ENCODE measurements at places on chromosomes 6 and 20.

GRCh38 chr6:128098000-128098581, 197.2 kb upstream of the THEMIS start:
- peak; percentile 5 for DNase-seq

- DNase-seq, result no peak
These were observed 21.6 kb upstream of the FBXO9 start for GRCh38 chr6:53043581-53043980.

- DNase-seq, result no peak
These were observed 648.8 kb upstream of the AGPAT4 start for GRCh38 chr6:161922631-161923119.

- DNase-seq, result no peak
These were observed 1.6 kb downstream of the TBC1D20 start for GRCh38 chr20:460707-461106.

- DNase-seq, result no peak
These were observed 223.0 kb downstream of the QKI start for GRCh38 chr6:163637524-163637923.

DNA sequence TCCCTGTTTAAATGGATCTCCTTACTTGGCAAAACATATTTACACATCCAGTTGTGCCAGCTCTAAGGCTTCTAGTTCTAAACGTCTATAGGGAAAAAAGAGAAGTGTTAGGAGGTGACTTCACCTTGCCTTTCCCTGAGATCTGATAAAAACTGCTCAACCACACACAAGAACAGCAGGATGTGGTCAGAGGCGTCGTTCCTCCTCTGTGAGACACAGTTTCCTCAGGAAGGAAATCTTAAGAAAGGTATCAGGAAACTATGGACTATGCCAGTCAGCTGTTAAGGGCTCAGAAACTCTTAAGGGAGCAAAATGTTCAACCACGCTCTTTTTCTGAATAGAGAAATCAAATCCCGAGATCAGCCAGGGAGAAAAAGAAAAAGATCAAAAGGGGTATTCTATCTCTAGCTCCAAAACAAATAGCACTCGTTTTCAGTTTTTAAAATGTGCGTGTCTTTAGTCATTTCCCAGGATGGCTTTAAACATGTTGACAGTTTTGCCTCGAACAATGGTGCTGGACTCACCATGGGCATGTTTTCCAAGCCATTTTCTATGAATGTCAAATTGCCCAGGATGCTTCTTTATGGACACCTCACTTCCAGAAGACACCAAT, 154.5 kb downstream of the HACE1 start:
- DNase-seq, result peak; percentile 34

DNA sequence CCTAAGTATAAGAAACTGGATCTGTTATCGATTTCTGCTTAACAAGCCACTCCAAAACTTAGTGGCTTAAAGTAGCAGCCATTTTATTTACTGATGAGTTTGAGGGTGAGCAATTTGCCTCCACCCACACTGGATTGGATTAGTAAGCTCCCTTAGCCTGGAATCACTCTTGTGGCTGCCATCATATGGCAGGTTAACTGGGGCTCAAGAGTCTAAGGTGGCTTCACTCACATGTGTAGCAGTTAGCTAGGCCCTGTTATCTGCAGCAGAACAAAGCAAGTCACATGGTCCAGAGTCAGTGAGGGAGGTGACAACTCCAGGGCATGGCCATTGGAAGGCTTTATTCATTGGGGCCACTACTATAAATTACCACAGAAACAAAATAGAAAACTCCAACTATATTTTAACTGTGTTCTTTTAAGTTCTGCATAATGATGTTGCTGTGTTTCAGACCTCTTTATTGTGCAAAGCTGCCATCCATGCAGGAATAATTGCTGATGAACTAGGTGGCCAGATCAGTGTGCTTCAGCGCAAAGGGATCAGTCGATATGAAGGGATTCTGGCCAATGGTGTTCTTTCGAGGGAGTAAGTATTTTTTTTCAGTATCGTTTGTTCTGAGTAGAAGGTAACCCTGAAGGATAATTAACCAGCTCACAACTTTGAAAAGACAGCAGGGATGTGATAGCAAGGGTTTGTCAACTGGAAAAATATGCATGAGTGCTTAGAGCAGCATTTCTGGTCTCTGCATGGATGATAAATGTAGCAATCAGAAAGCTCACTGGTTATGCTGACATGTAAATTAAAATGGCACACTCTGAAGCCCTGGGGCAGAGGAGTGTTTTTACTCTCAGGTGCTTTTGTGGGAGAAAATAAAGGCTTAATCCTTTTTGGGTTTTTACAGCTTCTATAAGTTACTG, 49.6 kb downstream of the DCBLD1 start:
- DNase-seq, result no peak

- DNase-seq, result no peak
These were observed 161.7 kb downstream of the ERMARD start for GRCh38 chr6:169913096-169913638.

DNA sequence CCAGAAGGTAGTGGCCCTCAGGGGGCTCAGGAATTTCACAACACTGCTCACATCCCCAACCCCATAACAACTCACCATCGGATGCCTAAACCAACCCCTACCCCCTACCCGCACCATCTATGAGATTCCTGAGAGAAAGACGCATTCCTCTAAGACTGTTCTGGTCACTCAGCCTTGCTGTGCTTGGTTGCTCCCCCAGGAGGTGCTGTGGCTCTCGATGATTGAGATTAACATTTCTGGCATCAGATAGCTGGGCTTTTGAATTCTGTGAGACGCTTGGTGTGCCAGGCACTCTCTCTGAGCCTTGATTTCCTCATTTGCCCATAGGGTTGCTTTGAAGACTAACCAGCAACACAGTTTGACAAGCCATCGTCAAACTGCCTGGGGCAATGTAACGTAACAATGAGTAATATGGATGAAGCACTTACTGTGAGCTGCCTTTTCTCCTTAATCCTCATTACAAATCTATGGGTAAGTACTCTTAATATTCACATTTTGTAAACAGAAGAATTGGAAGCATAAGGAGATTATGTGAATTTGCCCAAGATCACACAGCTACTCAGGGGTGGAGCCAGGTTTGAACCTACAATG, 978 bp downstream of the WFDC6 start:
- DNase-seq, result no peak

DNA sequence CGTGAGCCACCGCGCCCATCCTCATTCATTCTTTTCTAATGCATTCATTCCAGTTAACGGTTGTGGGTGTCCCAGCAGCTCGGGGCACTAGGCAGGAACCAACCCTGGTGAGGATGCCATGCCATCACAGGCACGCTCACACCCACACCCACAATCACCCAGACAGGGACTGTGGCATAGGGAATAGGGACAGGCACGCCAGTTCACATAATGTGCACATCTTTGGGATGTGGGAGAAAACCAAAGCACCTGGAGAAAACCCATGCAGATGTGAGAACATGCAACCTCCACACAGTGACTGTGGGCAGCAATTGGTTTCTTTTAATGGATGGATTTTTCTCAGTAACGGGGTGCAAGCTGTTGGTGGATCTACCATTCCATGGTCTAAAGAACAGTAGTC, 64.3 kb downstream of the IRF4 start:
- no peak for DNase-seq

DNA sequence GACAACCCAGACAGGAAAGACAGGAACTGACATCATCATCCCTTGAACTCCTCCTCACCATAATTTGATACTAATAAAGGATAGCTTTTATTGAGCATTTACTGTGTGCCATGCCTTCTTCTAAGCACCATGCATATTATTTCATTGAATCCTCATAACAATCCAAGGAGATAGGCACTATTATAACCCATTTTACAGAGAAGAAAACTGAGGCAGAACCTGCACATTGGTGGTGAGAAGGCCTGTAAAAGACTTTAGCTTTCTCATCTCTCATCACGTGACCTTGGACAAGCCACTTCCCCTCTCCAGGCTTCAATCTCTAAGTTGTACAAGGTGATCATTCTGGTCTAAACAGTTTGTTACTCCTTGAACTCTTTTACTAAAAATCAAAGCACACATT, 34.5 kb upstream of the PREX1 start:
- DNase-seq, result no peak

All from putamen (tissue), 1 donor.